Stimulated activated CD8-positive, alpha-beta memory T cell treated with anti-CD3 and anti-CD28 coated beads, Interleukin-4, amount 100 ng/mL, for 24 hours (primary cell): ENCODE measurements at places on chromosomes 4 and X.

DNA sequence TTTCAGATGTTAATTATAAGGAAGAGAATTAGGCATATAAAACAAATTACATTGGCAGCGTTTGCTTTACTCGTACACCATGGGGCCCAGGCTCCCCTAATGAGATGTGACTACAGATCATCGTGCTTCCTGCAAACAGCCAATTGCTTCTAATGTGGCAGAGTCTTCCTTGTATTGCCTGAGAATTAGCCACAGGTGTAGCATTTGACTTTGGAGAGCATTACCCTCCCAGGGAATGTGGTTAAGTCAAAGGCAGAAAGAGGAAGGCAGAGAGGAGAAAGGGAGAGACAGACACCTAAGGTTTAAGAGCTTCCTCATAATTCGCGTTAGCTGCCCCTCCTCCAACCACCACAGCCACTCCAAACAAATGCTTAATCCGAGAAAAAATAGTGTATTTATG lies 97.0 kb downstream of the MID1IP1 start:
- no peak for DNase-seq

DNA sequence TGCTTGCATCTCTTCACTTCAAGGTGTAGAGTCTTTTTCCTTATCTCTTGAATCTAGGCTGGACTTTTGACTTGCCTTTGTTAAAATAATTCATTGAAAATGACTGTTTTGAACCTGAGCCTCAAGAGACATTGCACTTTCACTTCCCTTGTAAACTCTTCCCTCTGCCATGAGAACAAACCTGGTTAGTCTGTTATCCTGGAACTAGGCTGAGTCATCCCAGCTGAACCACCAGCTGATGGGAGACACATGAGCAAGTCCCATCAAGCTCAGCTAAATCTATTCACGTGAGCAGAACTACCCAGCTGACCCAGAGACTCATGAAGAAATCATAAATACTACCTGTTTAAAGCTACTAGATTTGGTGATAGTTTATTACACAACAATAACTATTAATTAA lies 202.3 kb upstream of the CENPE start:
- no peak for DNase-seq

GRCh38 chr4:109389369-109390114 lies 44.1 kb upstream of the SEC24B start:
- no peak for DNase-seq

DNA sequence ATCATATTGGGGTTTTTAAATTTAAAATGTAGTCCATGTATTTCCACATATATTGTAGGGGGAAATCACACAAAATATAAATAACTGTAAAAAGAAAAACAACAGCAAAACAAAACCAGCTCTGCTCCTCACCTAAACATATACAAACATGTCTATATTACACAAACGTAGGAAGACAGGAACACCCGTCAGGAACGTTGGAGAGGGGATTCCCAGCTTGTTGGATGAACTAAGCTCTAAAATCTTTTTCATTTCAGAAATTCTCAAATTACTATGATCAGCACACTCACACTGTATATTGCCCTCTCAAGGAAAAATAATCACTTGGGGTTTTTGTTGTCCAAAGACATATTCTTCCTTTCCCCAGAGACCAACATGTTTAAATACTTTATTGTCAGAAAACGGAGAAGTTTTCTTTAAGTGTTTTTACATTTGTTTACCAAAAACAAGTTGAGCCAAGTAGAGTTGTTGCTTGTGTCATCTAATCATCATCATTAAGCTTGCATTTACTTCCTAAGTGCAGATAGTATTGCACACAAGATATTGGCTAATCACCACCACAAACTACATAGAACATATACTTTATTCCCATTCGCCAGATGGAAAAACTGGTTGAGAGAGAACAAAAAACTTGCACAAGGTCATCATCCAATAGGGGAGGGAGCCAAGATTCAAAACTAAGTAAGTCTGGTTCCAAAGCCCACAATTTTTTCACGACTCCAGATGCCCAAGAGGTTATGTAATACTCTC lies 2.4 kb upstream of the TLR10 start:
- DNase-seq, result no peak

GRCh38 chr4:2941138-2942036 lies 21.8 kb downstream of the NOP14 start:
- no peak for DNase-seq

DNA sequence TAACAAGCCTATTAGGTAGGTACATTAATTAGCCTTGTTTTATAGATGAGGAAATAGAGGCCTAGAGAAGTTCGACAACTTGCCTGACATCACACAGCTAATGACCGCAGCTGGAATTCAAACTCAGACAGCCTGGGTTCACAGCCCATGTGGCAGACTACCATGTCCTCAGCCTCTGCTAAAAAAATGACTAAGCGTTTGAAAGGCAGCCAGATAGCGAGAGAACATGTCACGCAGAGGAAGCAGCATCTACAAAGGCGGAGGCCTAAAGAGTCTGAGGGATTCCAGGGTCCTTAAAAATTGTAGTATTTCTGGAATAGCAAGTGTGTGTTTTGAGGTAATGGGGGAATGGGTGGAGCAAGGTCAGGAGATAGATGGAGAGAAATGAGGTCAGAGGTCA lies 33.2 kb upstream of the BMP15 start:
- no peak for DNase-seq

DNA sequence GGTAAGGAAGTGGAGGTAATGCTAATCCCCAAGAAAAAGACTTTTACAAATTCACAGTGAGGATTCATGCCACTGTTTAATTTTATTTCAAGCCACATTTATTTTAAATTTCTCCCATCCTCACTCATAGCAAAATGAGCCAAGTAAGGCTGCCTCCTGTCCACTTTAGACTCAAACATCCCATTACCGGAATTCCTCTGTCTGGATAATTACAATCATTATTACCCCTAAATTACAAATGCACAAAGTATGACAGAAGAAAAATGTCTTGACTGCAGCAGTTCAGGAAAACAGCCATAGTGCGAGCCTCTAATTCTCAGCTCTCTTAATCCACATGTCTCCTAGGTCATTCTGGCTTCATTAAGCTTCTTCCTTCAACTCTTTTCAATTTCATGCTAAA lies 57.0 kb downstream of the MAPK10 start:
- DNase-seq, result no peak

DNA sequence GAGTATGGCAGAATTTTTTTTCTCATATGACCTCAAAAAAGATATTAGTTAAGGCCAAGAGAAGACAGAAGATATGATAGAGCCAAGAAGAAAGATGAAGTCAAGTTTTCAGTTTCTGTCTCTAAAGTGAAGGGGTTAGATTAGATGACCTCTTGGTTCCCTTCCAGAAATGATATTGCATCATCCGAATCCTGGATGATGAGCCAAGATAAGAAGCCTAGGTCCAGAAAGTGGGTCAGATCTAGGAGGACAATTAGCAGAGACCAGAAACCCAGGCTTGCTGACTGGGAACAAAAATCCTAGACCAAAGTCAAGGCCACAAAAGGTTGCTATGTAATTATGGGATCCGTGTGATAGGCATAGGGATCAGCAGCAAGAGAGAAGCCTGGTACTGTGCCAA lies 20.2 kb downstream of the SATL1 start:
- no peak for DNase-seq

- no peak for DNase-seq
These were observed 1768.0 kb upstream of the PCDH10 start for GRCh38 chr4:131381055-131381454.

DNA sequence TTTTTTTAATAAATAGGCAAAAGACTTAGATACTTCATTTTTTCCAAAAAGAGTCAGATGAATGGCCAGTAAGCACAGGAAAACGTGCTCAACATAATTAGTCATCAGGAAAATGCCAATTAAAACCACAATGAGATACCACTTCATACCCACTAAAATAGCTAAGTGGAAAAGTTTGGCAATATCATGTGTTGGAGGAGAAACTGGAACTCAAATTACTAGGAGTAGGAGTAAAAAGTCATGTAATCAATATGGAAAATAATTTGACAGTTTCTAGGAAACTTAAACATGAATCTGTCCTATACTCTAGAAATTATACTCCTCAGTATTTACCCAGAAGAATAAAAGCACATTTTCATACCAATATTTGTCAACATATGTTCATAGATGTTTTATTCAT lies 449.8 kb downstream of the INPP4B start:
- no peak for DNase-seq

DNA sequence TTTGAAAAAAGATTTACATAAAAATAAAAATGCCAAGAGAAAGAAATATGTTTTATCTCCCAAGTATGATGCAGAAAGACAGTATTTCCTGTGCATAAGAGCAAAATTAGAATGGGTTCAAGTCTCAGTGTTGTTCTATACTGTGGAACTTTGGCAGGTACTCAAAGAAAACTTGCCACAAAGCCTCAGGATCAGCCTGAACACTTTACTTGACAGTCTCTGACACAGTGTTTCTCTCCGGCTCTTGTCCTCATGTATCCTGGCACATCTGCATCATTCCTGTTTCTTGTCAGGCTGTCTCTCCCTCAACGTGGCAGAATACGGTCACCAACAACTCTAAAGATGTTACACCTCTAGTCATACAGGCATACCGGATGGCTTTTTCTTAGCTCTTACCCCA lies 273.7 kb downstream of the ARHGAP24 start:
- DNase-seq, result no peak

- DNase-seq, result no peak
These were observed 19.1 kb downstream of the SMARCAD1 start for GRCh38 chr4:94226763-94227162.

DNA sequence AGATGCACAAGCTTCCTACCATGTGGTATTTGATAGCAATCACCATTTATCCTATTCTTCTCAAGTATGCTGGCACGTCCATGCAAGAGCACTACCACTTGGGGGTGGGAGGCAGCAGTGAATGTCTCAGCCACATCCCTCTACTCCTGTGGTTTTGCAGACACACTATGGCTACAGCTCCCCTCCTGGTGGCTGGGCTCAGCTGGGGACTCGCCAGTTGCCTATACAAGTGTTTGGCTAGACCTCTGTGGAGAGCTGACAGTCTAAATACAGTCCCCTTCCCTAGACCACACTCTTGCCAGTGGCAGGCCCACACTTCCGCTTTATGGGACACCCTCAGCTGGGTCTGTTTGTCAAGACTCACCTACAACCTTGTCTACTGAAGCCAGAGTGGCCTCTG lies 53.2 kb downstream of the ADGRA3 start:
- no peak for DNase-seq

- no peak for DNase-seq
These were observed 44.4 kb downstream of the KIAA0232 start for GRCh38 chr4:6826781-6827508.

DNA sequence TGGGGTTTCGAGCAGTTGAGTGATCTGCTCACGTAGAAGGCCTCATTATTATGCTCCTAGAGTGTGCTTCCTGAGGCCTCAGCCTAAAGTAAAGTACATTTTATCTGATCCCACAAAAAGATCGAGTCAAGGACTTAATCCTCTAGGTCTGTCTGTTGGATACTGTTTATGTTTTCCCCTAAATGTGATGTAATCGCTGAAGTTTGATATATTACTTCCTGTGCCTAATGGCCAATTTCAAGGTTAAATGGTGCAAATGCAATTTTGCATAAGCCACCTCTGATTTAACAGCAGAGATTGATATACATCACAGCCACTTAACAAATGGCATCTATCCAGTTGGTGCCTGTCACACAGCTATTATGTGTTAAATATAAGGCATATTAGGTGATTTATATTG lies 19.4 kb upstream of the SERTM2 start:
- no peak for DNase-seq

GRCh38 chr4:153152501-153153338 lies 51.5 kb upstream of the TRIM2 start:
- DNase-seq, result peak; percentile 48

GRCh38 chr4:146061610-146062334 lies 113.7 kb upstream of the LSM6 start:
- DNase-seq, result no peak

DNA sequence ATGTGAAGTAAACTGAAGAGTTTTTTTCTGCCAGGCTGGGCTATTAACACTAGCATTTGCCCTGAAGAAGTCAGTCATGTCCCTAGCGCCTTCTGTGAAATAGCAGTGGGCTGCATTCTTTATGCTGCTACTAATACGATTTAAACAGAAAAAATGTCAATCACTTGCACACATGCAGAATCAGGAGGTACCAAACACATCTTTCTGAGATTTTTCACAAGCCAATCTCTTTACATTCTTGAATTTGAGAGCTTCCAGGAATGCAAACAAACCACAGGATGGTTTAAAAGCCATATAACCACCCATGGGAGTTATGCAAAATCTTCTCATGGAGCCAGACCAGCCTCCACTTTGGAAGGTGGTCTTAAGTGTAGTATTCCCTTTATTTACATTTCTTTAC lies 220.1 kb downstream of the IQCM start:
- no peak for DNase-seq

GRCh38 chr4:40553995-40554394 lies 75.7 kb downstream of the RBM47 start:
- DNase-seq, result no peak

DNA sequence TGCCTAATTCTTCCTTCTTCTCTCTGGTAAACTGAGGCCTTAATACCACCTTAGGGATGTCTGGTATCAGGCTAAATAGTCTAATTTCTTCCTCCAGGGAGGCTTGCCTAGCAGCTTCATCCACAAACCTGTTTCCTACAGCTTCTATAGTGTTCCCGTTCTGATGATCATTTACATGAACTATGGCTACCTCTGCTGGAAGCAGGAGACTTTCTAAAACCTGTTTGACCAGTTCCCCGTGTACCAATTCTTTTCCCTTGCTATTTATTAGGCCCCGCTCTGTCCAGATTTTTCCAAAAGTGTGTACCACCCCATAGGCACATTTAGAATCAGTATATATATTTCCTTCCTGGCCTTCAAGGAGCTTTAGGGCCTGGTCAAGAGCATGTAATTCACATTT lies 5.8 kb upstream of the USP38 start:
- DNase-seq, result no peak

DNA sequence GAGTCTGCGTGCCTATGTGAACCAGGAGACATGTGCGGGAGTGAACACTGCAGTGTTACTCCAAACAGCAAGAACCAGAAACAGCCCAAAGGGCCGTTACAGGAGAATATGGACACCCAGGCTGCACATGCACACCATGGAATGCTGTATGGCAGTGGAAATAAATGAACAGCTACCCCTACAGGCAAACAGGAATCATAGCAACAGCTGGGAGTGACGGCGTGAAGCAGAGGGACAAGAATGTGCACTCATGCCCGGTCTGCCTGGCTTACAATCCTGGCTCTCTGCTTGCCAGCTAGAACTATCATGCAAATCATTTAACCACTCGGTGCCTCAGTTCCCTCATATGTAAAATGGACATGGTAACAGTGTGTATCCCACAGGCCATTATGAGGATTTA lies 16.6 kb downstream of the GPKOW start:
- DNase-seq, result no peak
